Calu3 (cell line): ENCODE measurements at places on chromosomes 7 and 10.

- no peaks in the 10 kb centered on the region for H3K4me1 ChIP-seq
- no peak overlapping the region for H3K4me3 ChIP-seq
- H3K27me3 ChIP-seq, result no peaks in the 10 kb centered on the region
- H3K27ac ChIP-seq, result no peak overlapping the region
- H3K36me3 ChIP-seq, result no peaks in the 10 kb centered on the region
- no peak for DNase-seq
These were observed 18.0 kb downstream of the CNNM2 start for GRCh38 chr10:102935939-102936605.

DNA sequence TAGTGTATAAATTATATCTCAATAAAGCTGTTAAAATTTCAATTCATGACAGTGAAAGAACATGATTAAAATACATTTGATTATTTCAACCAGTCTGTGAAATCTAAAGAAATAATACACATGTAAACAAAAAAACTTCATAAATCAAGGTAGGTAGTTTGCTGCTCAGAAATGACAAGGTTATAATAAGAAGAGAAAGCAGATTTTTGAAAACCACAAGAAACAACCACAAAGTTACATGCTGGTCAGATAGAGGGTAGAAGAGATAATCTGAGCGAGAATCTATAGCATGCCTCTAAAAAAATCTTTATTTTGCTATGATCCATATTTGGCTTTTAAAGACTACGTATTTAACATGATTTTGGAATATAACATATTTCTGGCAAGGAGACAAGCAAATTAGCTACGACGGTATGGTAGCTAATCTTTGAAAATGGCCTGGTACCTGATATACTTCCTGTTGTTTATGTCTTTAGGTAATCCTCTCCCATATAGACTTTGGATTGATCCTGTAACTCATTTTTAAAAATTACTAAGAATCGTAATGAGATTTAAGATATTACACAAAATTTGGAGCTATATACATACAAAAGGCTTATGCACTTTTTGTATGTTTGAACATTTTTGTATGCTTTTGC, 23.5 kb upstream of the VCL start:
- no peaks in the 10 kb centered on the region for H3K36me3 ChIP-seq
- no peak overlapping the region for H3K27ac ChIP-seq
- no peak for DNase-seq

GRCh38 chr10:103691723-103692435, 163.5 kb downstream of the SH3PXD2A start:
- H3K27ac ChIP-seq, result no peak overlapping the region
- no peak for DNase-seq
- no peak overlapping the region for H3K4me3 ChIP-seq
- peaks cover 20% of the 10 kb centered on the region for H3K4me1 ChIP-seq

DNA sequence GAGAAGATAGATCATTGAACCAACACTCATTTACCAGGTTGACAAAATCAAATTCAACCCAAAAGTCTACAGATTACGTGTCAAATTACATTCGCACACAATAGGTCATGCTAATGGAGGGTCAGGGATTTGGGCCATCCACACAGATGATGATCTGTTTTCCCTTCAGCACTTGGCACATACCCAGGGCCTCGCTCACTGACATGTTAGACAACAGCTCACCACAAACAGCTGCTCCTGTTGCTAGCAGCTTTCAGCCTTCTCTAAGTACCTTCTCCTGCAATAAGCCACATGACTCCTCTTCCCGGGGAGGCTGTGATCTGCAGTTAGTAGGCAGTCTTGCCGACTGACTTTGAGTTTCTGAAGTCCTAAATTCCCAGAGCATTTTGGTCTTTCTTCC, 18.4 kb downstream of the NKX2-3 start:
- peaks cover 85% of the 10 kb centered on the region for H3K27me3 ChIP-seq
- H3K27ac ChIP-seq, result no peak overlapping the region
- H3K36me3 ChIP-seq, result no peaks in the 10 kb centered on the region
- H3K4me1 ChIP-seq, result no peaks in the 10 kb centered on the region

GRCh38 chr7:27152816-27153442, 546 bp upstream of the HOXA3 start:
- no peak overlapping the region for H3K4me3 ChIP-seq
- peaks cover 11% of the 10 kb centered on the region for H3K4me1 ChIP-seq
- no peak for DNase-seq
- H3K27ac ChIP-seq, result no peak overlapping the region
- H3K36me3 ChIP-seq, result peaks cover 35% of the 10 kb centered on the region
- peaks cover 36% of the 10 kb centered on the region for H3K27me3 ChIP-seq

DNA sequence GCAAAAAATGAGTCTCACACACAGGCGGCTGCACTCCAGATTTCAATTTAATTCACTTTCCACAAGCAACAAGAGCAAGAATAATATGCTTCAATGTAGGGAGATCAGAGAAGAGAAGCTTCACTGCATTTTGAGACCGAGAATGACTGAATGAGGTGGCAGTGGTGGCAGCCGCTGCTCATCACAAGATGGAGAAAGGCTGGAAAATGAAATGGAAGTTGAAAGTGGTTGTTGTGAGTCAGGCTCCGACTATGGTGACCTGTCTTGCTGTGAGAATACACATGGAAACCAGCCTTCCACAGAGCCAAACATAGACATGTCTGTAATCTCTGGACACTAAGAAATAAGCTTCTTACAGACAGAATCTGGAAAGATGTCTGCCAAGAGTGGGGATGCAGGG, 499.6 kb upstream of the LRRN3 start:
- no peaks in the 10 kb centered on the region for H3K36me3 ChIP-seq
- no peak overlapping the region for H3K27ac ChIP-seq
- no peak overlapping the region for H3K4me3 ChIP-seq
- no peak for DNase-seq

- H3K27ac ChIP-seq, result no peak overlapping the region
- no peak for DNase-seq
- H3K27me3 ChIP-seq, result no peaks in the 10 kb centered on the region
These were observed 53.5 kb downstream of the DNAJC12 start for GRCh38 chr10:67784474-67784873.

DNA sequence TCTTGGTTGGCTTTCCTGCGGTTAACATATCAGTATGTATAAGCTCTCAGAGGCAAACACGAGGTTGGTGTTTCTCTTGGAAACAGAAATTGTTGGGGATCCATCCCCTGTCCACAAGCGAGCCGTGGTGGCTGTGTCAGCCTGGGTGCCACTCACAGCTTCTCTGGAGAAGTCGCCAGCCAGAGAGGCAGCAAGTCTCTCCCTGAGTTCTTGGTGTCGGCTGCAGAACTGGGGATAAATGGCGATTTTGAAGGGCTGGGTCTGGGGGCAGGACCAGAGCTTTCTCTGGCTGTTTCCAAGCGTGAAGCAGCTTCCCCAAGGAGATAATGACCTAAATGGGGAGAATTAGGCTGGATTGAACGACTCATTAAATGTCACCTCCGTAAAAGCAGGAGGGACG, 335.3 kb downstream of the GLRX3 start:
- no peaks in the 10 kb centered on the region for H3K27me3 ChIP-seq
- no peak overlapping the region for H3K4me3 ChIP-seq
- H3K36me3 ChIP-seq, result no peaks in the 10 kb centered on the region
- DNase-seq, result no peak

DNA sequence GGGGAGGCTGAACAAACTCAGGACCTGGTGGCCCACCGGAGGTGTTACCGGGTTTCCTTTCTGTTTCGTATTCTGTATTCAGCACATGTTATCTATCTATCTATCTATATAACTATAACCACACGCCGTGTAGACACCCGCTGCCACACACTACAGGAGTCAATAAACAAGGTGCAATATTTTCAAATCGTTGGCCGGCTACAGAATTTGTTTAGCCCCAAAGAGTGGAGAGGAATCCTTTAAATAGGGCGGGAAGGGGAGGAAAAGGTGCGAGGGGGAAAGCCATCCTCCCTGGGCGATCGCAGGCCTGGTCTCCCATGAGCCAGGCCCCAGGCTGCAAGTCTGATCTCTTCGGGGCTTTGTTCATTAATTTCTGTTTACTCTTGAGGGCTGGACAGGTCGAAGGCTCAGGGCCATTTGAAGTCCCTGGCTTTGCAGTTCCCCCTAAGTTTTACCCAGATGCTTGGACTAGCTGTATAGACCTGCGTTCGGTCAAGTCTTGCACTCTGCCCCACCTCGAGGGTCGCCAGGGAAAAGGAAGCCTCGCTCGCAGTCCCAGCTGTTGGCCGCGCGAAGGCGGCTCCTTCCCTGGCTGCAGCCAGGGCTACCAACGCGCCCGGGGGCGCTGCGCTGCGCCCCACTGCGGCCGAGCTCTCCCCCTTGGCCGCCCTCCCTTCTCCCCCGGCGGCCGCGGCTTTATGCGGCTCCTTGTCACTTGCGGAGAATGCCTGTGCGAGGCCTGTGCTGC, 3.8 kb downstream of the NKX2-3 start:
- peak overlapping the region; percentile 46 for H3K4me3 ChIP-seq
- peaks cover 5% of the 10 kb centered on the region for H3K36me3 ChIP-seq
- no peaks in the 10 kb centered on the region for H3K4me1 ChIP-seq

- no peak overlapping the region for H3K27ac ChIP-seq
- DNase-seq, result no peak
- H3K4me3 ChIP-seq, result no peak overlapping the region
- H3K27me3 ChIP-seq, result peaks cover 25% of the 10 kb centered on the region
These were observed 125.7 kb upstream of the CXCL12 start for GRCh38 chr10:44510379-44511115.

DNA sequence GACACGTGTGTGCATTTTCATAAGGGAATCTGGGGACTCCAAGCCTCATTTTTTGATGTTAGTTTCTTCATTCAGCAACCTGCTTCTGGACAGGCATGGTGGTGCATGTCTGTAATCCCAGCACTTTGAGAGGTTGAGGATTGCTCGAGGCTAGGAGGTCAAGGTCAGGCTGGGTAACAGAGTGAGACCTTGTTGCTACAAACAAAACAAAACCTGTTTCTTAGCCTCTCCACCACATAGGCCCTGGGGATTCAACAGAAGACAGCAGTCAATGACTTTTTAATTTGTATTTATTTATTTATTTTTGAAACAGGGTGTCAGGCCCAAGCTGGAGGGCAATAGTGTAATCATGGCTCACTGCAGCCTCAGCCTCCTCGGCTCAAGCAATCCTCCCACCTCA, 6.9 kb upstream of the CYTH3 start:
- DNase-seq, result no peak
- no peaks in the 10 kb centered on the region for H3K27me3 ChIP-seq
- H3K36me3 ChIP-seq, result peaks cover 24% of the 10 kb centered on the region
- no peak overlapping the region for H3K27ac ChIP-seq
- H3K4me3 ChIP-seq, result no peak overlapping the region
- H3K4me1 ChIP-seq, result peaks cover 27% of the 10 kb centered on the region

DNA sequence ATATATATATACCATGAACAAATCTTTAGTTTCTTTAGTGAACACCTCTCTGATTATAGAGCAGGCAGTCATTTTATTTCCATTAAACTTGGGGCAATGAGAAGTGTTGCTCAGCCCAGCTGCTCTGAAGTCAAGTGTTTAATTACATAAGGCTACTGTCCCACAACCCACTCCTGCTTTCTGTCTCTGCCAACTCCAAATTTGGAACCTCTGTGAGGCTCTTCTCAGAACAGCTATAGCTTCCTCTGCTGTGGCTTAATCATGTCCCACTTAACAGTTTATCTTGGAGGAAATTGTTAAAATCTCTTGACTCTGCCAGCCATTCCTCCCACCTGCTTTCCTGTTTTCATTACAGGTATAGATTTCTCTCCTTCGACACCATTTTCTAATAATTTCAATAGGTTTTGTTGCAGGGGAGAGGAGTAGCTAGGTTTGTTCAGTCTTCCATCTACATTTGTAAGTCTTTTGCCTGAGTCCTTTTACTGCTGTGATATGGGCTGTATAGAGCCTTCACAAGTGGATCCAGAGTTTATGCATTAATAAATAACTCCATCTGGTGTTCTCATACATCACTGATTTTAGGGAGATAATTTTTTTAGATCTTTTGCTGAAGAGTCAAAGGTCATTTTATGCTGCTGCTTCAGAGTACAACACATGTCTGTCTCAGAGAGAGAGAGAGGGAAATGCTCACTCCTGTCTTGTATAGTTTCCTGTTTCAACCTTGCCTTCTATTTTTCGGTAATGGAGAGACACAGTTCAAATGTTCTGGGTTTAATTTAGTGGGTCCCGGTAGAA, 170.4 kb downstream of the WNT2 start:
- H3K36me3 ChIP-seq, result no peaks in the 10 kb centered on the region
- no peaks in the 10 kb centered on the region for H3K27me3 ChIP-seq
- no peaks in the 10 kb centered on the region for H3K4me1 ChIP-seq
- no peak overlapping the region for H3K27ac ChIP-seq
- no peak overlapping the region for H3K4me3 ChIP-seq

- H3K4me3 ChIP-seq, result no peak overlapping the region
- DNase-seq, result no peak
These were observed 110.1 kb downstream of the CCNY start for GRCh38 chr10:35446439-35446838.

GRCh38 chr7:106731187-106731586, 70.2 kb upstream of the CCDC71L start:
- H3K4me3 ChIP-seq, result no peak overlapping the region
- no peak for DNase-seq
- H3K27me3 ChIP-seq, result no peaks in the 10 kb centered on the region
- no peak overlapping the region for H3K27ac ChIP-seq
- H3K36me3 ChIP-seq, result no peaks in the 10 kb centered on the region
- H3K4me1 ChIP-seq, result peaks cover 24% of the 10 kb centered on the region

- no peak overlapping the region for H3K4me3 ChIP-seq
- H3K27ac ChIP-seq, result no peak overlapping the region
- peaks cover 7% of the 10 kb centered on the region for H3K4me1 ChIP-seq
- H3K27me3 ChIP-seq, result no peaks in the 10 kb centered on the region
These were observed 42.9 kb downstream of the CD36 start for GRCh38 chr7:80681272-80681885.

DNA sequence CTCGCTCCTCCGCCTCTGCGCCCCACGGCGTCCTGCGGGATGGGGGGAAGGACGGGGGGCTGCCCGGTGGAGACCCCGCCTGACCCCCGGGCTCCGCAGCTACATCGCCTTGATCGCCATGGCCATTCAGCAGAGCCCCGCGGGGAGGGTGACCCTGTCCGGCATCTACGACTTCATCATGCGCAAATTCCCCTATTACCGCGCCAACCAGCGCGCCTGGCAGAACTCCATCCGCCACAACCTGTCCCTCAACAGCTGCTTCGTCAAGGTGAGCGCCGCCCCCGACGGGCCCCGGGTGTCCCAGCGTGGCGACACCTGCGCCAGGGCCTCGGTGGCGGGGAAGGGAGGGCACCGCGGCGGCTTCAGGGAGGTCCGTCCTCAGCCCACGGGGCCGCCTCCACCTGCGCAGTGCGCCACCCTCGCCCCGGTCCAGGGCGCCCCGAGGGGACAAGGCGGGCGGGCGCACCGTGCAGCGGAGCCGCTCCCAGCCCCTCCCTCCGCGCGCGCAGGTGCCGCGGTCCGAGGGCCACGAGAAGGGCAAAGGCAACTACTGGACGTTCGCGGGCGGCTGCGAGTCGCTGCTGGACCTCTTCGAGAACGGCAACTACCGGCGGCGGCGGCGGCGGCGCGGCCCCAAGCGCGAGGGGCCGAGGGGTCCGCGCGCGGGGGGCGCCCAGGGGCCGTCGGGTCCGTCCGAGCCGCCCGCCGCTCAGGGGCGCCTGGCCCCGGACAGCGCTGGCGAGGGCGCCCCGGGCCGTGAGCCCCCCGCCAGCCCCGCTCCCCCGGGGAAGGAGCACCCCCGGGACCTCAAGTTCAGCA, 793 bp downstream of the FOXL3 start:
- no peak overlapping the region for H3K4me3 ChIP-seq
- no peaks in the 10 kb centered on the region for H3K36me3 ChIP-seq
- no peak for DNase-seq
- peaks cover 83% of the 10 kb centered on the region for H3K27me3 ChIP-seq
- no peak overlapping the region for H3K27ac ChIP-seq
- H3K4me1 ChIP-seq, result no peaks in the 10 kb centered on the region
